CD14-positive monocyte (primary cell): ENCODE measurements at places on chromosomes 5 and 9.

DNA sequence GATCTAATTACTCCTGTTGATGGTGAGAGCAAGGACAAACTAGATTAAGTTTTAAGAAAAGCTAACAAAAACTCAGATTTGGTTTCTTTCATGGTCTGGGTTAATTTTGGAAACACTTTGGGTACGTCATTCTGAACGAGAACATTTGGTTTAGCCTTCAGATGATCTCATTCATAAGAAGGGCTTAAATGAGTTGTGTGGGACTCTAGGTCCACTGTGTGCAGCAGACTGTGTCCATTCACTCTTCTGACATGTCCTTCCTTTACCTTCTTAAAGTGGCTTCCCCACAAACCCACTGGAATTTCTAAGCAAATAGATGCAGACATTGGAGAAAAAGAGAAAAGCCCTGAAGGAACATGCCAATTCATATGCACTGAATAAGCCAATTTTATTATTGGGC lies 96.8 kb downstream of the FBXO4 start:
- DNase-seq, result no peak

DNA sequence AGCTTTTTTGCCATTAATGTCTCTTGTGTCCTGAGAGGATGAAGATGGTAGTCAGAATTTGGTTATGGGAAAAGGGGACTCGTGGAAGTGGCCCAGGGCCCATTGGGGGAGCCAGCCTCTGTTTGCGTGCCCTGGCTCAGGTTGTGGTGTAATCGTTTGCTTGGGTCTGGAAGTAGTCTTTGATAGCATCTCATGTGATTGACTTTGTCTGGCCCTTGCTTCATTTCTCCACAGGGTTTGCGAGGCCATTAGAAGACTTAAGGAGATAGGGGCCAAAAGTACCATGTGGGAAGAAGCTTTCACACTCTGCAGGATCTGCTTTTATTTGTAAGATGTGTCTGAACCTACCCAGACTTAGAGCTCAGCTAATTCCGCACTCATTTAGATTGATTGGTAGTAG lies 114.5 kb downstream of the FGF1 start:
- no peak for DNase-seq

DNA sequence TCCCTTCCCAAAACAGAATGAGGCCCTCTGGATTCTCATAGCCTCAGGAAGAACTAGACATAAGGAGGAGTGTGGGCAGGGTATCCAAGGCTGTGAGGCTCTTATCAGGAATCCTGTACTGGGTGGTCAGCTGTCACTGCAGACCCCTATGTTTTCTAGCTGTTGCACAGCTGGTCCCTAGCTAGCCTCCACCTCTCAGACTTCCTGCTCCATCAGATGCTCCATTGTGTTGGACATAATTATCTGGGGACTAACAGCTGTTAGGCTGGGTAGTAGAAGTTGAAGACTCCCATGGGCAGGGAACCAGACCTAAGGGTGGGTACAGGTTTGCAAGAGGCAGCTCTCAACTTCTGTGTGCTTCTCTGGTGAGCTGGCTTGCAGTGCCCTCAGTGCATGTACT lies 18.4 kb downstream of the FAM219A start:
- no peak for DNase-seq

DNA sequence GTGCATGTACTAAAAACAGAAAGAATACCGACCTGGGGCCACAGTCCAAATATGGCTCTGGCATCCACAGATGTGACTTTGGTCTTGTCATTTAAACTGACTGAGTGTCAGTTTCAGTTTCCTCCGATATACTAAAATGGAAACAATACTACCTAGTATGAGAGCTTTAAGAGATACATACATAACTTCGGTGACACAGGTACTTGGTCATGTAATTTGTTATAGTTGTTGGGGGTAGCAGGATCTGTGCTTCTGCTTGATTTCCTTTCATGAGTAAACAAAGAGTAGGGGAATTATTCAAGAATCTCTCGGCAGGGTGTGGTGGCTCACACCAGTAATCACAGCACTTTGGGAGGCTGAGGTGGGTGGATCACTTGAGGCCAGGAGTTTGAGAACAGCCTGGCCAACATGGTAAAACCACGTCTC lies 32.1 kb downstream of the MTMR12 start:
- no peak for DNase-seq

- peak; percentile 4 for DNase-seq
Observed at GRCh38 chr9:2655411-2655901, 33.9 kb downstream of the VLDLR start.

DNA sequence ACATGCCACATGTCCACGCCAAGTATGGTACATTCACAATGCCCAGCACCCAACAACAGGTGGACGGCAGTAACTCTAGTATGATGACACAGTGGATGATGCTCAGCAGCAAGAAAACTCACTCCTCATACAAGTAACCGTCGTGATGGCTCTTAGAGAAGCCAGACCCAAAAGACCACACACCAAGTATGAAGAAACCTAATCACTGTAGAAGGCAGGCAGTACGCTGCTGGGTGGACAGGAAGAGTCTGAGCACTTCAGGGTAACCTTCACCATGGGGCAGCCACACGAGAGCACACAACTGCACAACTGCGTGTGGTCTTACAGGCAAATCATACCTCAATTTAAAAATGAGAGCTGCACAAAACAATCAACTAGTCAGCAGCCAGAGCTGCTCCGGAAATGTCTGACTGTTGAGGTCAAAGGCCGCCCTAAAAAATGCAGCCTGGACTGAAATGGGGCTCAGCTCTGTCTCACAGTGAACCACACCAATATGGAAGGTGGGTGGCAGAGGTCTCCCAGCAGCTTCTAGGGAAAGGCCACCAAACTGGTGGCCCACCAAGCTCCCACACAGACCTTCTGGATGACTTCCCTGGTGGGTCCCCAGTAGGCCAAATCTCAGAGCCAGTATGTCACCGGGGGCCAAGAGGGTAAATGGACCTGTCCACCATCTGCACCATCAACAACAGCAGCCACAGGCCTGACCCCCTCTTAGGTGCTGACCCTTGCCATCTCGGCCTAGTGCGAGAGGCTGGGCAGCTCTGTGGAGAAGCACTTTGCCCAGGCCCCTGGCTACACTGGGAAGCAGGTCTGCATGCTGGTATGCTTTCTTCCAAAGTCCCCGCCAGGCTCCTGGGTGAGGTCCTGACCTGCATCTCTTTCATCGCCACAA lies 17.8 kb downstream of the BICD2 start:
- DNase-seq, result no peak

GRCh38 chr5:109469896-109470662 lies 60.3 kb upstream of the PJA2 start:
- no peak for DNase-seq

- no peak for DNase-seq
Observed at GRCh38 chr5:72210888-72211678, 103.8 kb downstream of the MAP1B start.

DNA sequence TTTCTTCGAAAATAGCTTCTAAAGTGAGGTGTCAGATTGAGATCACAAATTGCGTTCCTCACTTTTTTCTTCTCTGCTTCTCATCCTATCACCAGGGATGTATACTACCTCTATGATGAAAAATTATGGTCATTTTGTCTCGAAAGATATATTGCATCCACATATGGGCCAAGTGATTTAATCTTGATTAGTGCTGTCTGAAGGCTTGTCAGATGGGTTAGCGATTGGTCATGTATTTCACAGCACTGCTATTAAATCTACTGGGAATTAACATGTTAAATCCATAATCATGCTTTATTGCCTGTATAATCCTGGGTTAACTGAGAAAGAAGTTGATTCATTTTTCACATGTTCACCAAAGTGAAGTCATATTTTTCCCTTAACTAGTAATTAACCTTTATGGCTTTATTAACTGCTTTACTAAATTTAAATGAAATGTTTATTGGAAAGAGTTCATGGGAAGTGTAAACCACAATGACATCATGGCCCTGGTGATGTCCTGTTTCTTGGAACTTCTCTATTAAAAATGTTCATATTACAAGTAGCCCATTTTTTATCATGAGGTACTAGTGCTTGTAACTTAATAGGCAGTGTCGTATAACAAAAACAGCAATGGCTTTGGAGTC lies 193.3 kb downstream of the SMC2 start:
- DNase-seq, result no peak

DNA sequence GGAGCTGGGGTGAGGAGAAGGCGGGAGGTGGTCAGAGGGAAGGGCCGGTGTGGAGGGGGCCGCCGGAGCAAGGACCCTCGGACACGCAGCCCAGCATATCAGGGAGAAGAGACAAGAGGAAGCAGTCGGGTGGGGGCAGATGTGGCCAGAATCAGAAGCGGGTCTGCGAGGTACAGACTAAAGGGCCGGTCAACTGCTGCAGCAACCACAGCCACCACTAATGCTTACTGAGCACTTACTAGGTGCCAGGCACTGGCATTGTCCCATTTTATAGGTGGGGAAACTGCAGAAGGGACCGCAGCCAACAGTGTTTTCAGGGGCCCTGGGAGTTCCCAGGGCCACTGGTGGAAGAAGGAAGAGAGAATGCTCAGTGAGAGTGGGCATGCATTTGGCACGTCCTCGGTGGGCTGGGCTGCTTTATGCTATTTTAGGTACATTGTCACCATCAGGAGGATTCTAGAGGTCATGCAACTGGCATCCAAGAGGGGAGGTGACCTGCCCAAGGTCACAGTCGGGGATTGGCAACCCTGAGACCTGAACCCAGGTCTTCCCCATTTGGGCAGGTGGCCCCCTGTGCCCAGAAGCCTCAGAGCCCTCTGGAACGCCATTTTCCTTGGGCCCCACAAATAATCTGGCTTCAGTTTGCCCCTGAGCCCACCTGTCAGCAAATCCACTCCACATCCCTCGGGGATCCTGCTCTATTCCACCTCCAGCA lies 53.4 kb downstream of the DUSP1 start:
- no peak for DNase-seq

GRCh38 chr9:137460363-137461315 lies 1.5 kb upstream of the NSMF start:
- DNase-seq, result no peak

DNA sequence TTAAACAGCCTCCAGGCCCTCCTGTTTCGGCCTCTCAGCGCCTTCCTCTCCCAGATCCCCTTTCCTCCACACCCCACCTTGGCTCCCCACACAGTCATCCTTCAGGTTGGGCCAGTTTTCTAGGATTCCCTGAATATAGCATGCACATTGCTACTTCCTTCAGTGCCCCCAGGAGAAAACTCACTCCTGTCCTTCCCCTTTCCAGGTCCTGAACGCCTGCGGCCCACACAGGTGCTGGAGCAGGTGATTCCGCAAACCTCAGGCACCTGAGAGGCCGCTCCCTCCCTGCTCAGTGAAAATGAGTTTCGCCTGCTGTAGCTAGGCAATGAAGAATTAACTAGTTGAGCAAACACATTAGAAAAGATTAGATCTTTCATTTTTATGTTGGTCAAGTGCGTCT lies 185.0 kb downstream of the MED10 start:
- no peak for DNase-seq

DNA sequence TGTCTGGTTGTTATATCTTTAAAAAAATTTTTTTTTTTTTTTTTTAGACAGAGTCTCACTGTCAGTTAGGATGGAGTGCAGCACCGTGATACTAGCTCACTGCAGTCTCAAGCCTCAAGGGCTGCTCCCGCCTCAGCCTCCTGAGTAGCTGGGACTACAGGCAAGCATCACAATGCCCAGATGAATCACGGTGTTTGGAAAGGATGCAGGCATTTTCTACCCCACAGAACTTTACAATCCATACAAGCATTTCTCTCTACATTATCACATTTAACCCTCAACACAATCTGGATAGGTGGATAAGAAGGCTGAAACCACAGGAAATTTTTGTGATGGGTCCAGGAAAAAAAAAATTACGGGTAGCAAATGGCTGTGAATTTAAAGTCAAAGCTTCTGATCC lies 5.8 kb upstream of the PCA3 start:
- no peak for DNase-seq

- DNase-seq, result no peak
Observed at GRCh38 chr9:96344458-96345180, 38.9 kb downstream of the SLC35D2 start.

GRCh38 chr5:149429839-149430721 lies 51.0 kb upstream of the IL17B start:
- DNase-seq, result no peak

GRCh38 chr9:21023861-21024260 lies 7.6 kb downstream of the HACD4 start:
- peak; percentile 30 for DNase-seq

GRCh38 chr5:6158974-6159831 lies 219.1 kb downstream of the MED10 start:
- no peak for DNase-seq

DNA sequence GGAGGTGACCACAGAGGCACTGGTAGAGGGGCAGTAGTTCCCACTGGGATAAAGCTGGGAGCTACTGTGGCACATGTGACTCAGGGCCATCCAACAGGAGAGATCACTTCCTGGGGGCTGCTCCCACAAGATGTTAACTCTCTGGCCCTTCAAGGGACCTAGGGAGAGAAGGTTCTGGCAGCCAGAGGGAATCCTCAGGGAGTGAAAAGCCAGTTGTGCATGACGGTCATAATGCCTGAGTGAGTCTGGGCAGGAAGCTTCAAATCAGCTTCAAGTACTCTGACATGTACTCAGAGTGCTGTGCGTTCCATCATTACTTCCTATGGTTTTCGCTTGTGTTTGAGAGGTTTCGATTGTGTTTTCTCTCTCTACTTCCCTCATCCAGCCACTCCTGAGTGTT lies 388.5 kb downstream of the GABRG2 start:
- no peak for DNase-seq

GRCh38 chr5:36478646-36479317 lies 127.6 kb upstream of the SLC1A3 start:
- no peak for DNase-seq

- DNase-seq, result no peak
Observed at GRCh38 chr5:39825301-39825700, 400.5 kb upstream of the DAB2 start.

GRCh38 chr9:20988061-20988460 lies 43.4 kb downstream of the HACD4 start:
- DNase-seq, result no peak

GRCh38 chr5:171617817-171618591 lies 167.6 kb upstream of the SMIM23 start:
- DNase-seq, result no peak

- DNase-seq, result no peak
Observed at GRCh38 chr9:137355761-137356365, 53.8 kb upstream of the NRARP start.

- DNase-seq, result no peak
Observed at GRCh38 chr5:64678374-64678773, 11.9 kb upstream of the SHISAL2B start.

DNA sequence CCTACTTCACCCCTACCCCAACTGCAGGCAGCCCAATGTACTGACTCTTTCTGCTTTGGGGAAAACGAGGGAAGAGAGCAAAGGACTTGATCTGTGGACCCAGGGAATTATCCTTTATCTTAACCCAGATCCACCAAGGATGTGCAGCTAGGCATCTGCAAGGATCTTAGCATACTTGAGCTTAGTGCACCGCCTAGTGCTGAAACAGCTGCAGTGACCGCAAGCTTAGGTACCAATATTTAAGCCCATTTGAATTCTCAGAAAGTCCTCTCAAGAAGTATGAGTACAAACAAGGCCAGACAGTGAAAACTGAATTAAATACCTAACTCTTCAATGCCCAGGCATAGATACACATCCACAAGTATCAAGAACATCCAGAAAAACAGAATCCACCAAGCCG lies 576.7 kb upstream of the ADAMTS16 start:
- DNase-seq, result no peak
